ENCODE measurements at places on chromosomes 13 and 19.

DNA sequence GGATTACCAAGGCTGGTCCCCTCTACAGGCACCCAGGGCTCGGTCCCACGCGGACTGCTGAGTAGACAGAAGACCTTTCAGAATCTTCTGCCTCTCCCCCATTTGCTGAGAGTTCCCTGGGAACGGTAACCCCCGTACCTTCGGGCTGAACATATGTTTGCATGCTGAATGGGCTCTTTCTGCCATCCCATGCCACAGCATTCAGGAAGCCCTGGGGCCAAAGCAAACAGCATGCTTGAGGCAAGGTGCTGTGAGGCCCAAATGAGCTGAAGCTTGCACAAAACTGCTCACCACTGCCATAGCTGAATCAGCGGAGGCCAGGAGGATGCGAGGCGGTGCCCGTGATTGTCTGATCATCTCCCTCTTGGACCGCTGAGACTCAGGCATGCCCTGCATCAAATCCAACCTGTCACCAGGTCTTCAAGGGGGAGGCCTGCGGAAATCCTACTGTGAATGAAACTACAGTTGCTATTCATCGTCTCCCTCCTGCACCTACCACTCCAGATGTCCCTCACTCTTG, 16.3 kb upstream of the C19orf12 start:
- H3K27ac ChIP-seq: no peak overlapping the region
- no peaks in the 10 kb centered on the region for H3K4me1 ChIP-seq
- no peaks in the 10 kb centered on the region for H3K27me3 ChIP-seq
- no peak for DNase-seq
- no peaks in the 10 kb centered on the region for H3K36me3 ChIP-seq
- H3K4me3 ChIP-seq: no peak overlapping the region

DNA sequence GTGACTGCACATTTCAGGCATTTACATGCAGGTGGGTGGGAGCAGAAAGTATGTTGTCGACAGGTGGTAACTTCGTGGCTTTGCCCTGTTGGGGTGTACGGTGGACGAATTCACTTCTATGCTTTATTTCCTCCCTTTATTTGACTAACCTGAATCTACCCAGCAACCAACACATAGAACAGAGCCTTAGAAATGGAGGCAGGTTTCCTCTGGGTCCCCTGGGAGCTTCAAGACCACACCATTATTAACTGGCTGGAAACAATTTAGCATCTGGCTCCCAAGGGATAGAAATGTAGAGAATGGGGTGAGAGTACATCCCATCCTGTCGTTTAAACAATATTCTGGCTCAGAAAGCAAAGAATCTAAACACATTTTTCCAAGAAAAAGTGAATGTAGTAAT, 244.4 kb downstream of the DLEU7 start:
- no peaks in the 10 kb centered on the region for H3K36me3 ChIP-seq
- no peak for DNase-seq
- no peak overlapping the region for H3K4me3 ChIP-seq
- H3K27ac ChIP-seq: no peak overlapping the region
- H3K4me1 ChIP-seq: no peaks in the 10 kb centered on the region

GRCh38 chr19:58037927-58038687, 4.3 kb downstream of the ZSCAN1 start:
- H3K4me3 ChIP-seq: no peak overlapping the region
- no peaks in the 10 kb centered on the region for H3K27me3 ChIP-seq
- H3K27ac ChIP-seq: no peak overlapping the region
- no peaks in the 10 kb centered on the region for H3K4me1 ChIP-seq

DNA sequence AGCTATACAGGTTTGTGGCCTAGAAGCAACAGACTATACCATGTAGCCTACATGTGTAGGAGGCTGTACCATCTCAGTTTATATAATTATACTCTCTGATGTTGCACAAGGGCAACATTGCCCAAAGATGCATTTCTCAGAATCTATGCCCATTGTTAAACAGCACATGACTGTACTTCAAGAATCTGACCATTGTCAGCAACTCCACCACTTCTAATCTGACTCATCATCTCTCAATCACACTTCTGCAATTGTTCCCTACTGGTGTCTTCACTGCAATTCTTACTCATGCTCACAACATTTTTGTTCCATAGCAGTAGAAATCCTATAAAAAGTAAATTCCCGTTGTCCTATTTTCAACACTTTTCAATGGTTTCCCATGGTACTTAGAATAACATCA, 63.9 kb upstream of the ATXN8OS start:
- H3K4me3 ChIP-seq: no peak overlapping the region
- no peaks in the 10 kb centered on the region for H3K27me3 ChIP-seq
- H3K36me3 ChIP-seq: no peaks in the 10 kb centered on the region
- no peak for DNase-seq
- H3K27ac ChIP-seq: no peak overlapping the region
- no peaks in the 10 kb centered on the region for H3K4me1 ChIP-seq

- no peaks in the 10 kb centered on the region for H3K36me3 ChIP-seq
- H3K27me3 ChIP-seq: no peaks in the 10 kb centered on the region
- no peak overlapping the region for H3K27ac ChIP-seq
- H3K4me3 ChIP-seq: no peak overlapping the region
- no peak for DNase-seq
Observed at GRCh38 chr13:104006625-104007075, 940.4 kb upstream of the SLC10A2 start.

- DNase-seq: peak; percentile 50
- peak overlapping the region; percentile 96 for H3K27ac ChIP-seq
- no peaks in the 10 kb centered on the region for H3K36me3 ChIP-seq
- H3K4me1 ChIP-seq: peaks cover 26% of the 10 kb centered on the region
Observed at GRCh38 chr13:40668335-40668734, 1.9 kb upstream of the FOXO1 start.

DNA sequence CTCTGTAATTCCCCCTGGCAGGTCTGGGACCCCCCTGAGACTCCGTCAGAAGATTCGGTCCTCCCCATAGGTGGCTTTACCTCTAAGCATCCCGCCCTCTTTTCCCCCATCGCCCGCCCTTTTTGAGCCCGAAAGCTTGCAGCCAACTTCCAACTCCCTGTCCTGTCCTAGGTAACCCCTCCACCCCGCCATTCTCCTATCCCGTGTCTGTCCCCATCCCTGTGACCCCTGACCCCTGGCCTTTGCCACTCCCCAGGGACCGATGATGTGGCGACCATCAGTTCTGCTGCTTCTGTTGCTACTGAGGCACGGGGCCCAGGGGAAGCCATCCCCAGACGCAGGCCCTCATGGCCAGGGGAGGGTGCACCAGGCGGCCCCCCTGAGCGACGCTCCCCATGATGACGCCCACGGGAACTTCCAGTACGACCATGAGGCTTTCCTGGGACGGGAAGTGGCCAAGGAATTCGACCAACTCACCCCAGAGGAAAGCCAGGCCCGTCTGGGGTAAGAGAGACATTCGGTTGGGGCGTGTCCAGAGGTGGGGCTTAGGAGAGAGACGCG, 488 bp downstream of the RCN3 start:
- no peaks in the 10 kb centered on the region for H3K36me3 ChIP-seq
- peak overlapping the region; percentile 71 for H3K27ac ChIP-seq
- peaks cover 12% of the 10 kb centered on the region for H3K4me1 ChIP-seq
- H3K4me3 ChIP-seq: peak overlapping the region; percentile 31
- DNase-seq: no peak
- H3K27me3 ChIP-seq: no peaks in the 10 kb centered on the region

DNA sequence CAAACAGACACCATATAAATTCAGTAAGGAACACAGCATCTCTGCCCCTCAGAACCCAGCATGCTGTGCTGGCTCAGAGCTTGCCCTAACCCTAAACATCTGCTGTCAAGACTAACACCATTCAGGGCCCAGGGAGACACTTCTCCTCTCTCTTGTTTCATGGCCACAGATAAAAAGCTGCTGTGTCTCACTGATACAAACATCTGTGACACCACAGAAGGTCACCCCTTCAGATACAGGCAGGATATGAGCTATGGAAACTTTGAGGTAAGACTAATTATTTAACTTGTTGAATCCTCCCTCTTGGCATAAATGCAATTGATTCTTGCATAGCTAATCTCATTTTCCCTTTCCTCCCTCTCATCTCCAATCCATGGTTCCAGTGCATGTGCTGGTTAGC, 61.6 kb upstream of the GPR12 start:
- no peaks in the 10 kb centered on the region for H3K36me3 ChIP-seq
- no peak overlapping the region for H3K4me3 ChIP-seq
- H3K27me3 ChIP-seq: no peaks in the 10 kb centered on the region
- no peaks in the 10 kb centered on the region for H3K4me1 ChIP-seq
- H3K27ac ChIP-seq: no peak overlapping the region

DNA sequence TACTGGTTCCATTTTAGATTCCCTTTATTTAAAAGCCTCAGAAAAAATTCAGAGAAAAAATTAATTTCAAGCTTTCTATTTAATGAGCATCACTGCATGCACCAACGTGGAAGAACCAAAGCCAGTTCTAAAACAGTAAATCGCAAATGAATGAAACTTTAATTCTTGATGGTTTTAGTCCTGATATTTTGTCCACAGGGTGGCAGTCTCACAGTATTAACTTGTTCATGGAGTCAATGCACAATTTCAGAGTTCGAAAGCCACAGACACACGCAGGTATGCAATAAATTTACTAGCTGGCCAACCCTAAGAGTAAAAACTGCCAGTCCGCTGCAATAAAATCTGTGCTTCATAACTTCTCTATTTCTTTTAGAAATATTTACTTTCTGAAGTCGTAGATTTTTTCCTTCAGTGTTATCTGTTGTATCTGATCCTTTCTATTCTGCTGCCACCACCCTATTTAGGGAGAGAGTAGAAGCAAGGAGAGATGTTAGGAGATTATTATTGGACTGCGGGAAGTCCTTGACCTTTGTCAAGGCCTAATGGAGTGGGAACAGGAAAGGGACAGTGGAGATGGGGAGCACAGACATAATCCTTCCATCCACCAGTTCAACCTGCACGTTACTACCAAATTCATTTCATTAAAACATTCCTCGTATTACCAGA, 7.0 kb upstream of the WBP4 start:
- H3K27me3 ChIP-seq: no peaks in the 10 kb centered on the region
- peaks cover 27% of the 10 kb centered on the region for H3K4me1 ChIP-seq
- peak; percentile 69 for DNase-seq
- H3K4me3 ChIP-seq: no peak overlapping the region
- no peak overlapping the region for H3K27ac ChIP-seq

DNA sequence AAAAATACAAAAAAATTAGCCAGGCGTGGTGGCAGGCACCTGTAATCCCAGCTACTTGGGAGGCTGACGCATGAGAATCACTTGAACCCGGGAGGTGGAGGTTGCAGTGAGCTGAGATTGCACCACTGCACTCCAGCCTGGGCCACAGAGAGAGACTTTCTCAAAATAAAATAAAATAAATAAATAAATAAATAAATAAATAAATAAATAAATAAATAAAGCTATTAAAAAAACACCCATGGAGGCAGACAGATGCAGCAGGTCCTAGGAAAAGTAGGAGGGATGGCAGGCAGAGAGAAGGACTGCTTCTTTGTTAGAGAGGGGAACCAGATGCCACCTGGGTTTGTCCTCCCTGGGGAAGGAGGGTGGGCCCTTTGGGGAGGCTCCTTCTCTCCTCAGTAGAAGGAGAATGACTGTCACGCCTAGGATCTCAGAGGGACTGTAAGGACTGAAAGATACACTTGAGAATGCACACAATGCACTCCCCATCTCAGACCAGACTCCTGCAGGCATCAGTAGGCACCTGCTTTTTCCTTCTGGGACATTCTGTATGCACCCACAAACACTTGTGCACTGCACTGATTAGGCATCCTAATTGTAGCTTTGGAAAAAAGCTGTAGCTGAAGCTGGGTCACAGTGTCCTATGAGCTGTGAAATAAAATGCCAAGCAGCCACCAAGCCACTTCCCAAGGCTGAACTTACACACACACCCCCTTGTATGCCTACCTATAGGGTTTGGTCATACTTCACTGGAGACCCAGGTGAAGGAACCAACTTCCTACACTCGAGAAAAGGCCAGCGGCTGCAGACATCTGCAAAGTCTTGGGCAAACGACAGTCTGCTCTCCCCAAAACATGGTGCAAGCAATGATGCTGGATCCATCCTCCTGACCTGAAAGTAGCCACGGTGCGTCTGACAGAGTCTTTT, 18.9 kb upstream of the SLC35E1 start:
- no peak overlapping the region for H3K27ac ChIP-seq
- no peak overlapping the region for H3K4me3 ChIP-seq
- DNase-seq: no peak
- no peaks in the 10 kb centered on the region for H3K36me3 ChIP-seq
- H3K4me1 ChIP-seq: no peaks in the 10 kb centered on the region

DNA sequence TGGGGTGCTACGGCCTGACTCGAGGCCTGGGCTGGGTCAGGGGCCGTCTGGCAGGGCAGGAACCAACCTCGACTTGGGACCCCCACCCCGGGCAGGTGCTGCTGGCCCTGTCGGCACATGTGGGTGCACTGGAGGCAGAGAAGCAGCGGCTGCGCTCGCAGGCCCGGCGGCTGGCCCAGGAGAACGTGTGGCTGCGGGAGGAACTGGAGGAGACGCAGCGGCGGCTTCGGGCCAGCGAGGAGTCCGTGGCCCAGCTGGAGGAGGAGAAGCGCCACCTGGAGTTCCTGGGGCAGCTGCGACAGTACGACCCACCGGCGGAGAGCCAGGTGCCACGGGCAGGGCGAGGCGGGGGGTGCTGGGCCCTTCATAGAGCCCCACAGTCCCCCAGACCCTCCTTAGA, 5.9 kb downstream of the KLC3 start:
- H3K27me3 ChIP-seq: no peaks in the 10 kb centered on the region
- DNase-seq: no peak
- no peaks in the 10 kb centered on the region for H3K4me1 ChIP-seq
- H3K36me3 ChIP-seq: no peaks in the 10 kb centered on the region

- no peak for DNase-seq
- H3K36me3 ChIP-seq: no peaks in the 10 kb centered on the region
- peaks cover 50% of the 10 kb centered on the region for H3K4me1 ChIP-seq
- H3K4me3 ChIP-seq: no peak overlapping the region
- H3K27me3 ChIP-seq: no peaks in the 10 kb centered on the region
Observed at GRCh38 chr19:1904860-1905109, 414 bp upstream of the ADAT3 start.

- peak overlapping the region; percentile 52 for H3K4me3 ChIP-seq
- H3K27me3 ChIP-seq: no peaks in the 10 kb centered on the region
- no peaks in the 10 kb centered on the region for H3K36me3 ChIP-seq
Observed at GRCh38 chr13:48411841-48412531, 927 bp downstream of the LPAR6 start.

GRCh38 chr13:76837801-76838200, 48.4 kb downstream of the KCTD12 start:
- no peaks in the 10 kb centered on the region for H3K27me3 ChIP-seq
- no peaks in the 10 kb centered on the region for H3K36me3 ChIP-seq
- no peaks in the 10 kb centered on the region for H3K4me1 ChIP-seq
- H3K27ac ChIP-seq: no peak overlapping the region
- DNase-seq: no peak

GRCh38 chr13:26529441-26529840, 28.0 kb upstream of the WASF3 start:
- no peaks in the 10 kb centered on the region for H3K36me3 ChIP-seq
- no peak overlapping the region for H3K27ac ChIP-seq
- H3K4me1 ChIP-seq: no peaks in the 10 kb centered on the region
